ENCODE measurements at places on chromosomes 3 and 15. TPM values are rescaled to one million over a fixed set of nuclear protein-coding genes. Genes with fewer than 3 reads are reported as not detected.

GOLGA8S gene
- total RNA-seq: 0.16 TPM

GRM7 gene
- total RNA-seq: not detected

- no peak for DNase-seq
Observed at GRCh38 chr3:178203650-178204049, 332.6 kb upstream of the KCNMB2 start.

GRCh38 chr3:32121137-32121536 is 14.7 kb downstream of the GPD1L start:
- no peak for DNase-seq

DNA sequence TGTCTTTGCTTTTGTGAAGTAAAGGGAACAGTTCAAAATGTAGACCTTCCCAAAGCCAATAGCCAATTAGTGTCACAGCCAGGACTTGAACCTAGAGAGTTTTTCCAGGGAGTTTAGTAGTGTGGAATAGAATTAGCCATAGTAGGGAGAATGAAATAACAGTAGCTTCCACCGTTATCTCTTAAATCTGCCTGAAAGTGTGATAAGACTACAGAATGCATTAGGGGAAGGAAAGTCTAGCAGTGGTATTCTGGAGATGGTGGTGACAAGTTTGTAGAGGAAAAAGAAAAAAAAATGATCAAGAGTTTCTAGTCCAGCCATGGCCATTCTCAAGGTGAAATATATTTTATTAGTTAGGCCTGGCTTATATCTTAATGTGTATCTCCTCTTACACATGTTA is 13.8 kb downstream of the ATP11B start:
- no peak for DNase-seq

All from activated CD8-positive, alpha-beta T cell treated with anti-CD3 and anti-CD28 coated beads for 36 hours (primary cell).